Transverse colon (tissue), 4 donors: ENCODE measurements at places on chromosomes 7 and 10. TPM values are rescaled to one million over a fixed set of nuclear protein-coding genes. Genes with fewer than 3 reads are reported as not detected.

DNA sequence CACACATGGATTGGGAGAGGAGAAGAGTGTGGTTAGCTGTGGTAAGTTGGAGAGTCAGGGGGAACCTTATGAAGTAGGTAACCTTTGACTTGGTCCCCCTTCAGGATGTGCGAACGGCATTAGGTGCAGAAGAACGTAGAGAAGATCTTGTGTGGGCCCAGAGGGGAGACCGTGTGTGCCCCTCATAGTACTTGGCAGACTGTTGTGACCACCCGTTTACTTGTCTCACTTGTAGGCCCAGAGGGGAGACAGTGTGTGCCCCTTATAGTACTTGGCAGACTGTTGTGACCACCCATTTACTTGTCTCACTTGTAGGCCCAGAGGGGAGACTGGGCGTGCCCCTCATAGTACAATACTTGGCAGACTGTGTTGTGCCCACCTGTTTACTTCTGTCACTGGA is 2.6 kb downstream of the GTPBP4 start:
- DNase-seq: no peak
- no peak overlapping the region for H3K4me3 ChIP-seq
- peaks cover 12% of the 10 kb centered on the region for H3K4me1 ChIP-seq
- H3K27me3 ChIP-seq: no peaks in the 10 kb centered on the region
- no peak overlapping the region for H3K27ac ChIP-seq

GRCh38 chr10:129191797-129192196 is 275.2 kb upstream of the MGMT start:
- H3K4me1 ChIP-seq: no peaks in the 10 kb centered on the region
- no peak overlapping the region for H3K27ac ChIP-seq

DNA sequence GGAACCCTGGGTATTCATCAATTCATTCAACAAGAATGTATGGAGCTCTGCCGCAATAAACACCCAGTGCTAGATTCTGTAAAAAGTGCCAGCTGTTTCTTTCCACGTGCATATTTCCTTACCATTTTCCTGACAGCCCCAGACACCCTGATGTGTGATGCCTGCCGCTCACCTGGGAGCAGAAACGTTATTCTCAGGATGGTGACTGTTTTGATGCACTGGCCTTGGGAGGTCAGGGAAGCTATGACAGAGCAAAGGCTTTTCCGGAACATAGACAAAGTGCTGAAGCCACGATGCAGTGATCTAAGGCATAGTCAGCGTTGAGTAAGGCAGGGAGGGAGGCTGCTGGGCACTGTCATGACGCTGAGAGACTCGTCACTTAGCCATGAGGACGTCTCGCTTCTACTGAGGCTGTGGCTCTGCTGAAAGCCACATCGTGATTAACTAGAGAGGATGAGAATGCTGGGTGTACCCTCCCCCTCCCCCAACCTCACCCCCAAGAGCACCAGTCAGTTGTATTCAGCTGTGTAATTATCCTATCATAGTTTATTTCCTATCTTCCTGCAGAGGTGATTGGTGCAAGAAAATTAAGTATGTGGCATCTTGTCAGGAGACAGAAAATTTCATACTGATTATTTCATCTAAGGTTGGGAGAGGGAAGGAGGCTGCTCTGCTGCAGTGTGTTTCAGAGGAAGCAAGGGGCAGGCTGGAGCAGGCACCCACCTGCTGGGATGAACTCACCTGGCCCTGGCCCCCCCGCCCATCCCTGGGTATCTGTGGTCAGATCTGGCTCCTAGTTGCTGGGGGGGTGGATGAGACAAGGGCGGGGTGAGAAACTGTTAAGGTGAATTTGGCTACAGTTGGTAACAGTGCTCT is 48.8 kb upstream of the SMNDC1 start:
- no peaks in the 10 kb centered on the region for H3K36me3 ChIP-seq
- peaks cover 17% of the 10 kb centered on the region for H3K4me1 ChIP-seq
- DNase-seq: peak; percentile 28
- no peak overlapping the region for H3K4me3 ChIP-seq
- peaks cover 3% of the 10 kb centered on the region for H3K27me3 ChIP-seq

- H3K4me1 ChIP-seq: no peaks in the 10 kb centered on the region
- H3K36me3 ChIP-seq: no peaks in the 10 kb centered on the region
- no peaks in the 10 kb centered on the region for H3K27me3 ChIP-seq
Observed at GRCh38 chr10:67670401-67670800, 25.6 kb downstream of the CTNNA3 start.

GRCh38 chr7:94559972-94560371 is 50.4 kb downstream of the CASD1 start:
- no peak for DNase-seq
- H3K4me3 ChIP-seq: no peak overlapping the region
- H3K36me3 ChIP-seq: peaks cover 13% of the 10 kb centered on the region
- no peaks in the 10 kb centered on the region for H3K27me3 ChIP-seq
- no peak overlapping the region for H3K27ac ChIP-seq

DNA sequence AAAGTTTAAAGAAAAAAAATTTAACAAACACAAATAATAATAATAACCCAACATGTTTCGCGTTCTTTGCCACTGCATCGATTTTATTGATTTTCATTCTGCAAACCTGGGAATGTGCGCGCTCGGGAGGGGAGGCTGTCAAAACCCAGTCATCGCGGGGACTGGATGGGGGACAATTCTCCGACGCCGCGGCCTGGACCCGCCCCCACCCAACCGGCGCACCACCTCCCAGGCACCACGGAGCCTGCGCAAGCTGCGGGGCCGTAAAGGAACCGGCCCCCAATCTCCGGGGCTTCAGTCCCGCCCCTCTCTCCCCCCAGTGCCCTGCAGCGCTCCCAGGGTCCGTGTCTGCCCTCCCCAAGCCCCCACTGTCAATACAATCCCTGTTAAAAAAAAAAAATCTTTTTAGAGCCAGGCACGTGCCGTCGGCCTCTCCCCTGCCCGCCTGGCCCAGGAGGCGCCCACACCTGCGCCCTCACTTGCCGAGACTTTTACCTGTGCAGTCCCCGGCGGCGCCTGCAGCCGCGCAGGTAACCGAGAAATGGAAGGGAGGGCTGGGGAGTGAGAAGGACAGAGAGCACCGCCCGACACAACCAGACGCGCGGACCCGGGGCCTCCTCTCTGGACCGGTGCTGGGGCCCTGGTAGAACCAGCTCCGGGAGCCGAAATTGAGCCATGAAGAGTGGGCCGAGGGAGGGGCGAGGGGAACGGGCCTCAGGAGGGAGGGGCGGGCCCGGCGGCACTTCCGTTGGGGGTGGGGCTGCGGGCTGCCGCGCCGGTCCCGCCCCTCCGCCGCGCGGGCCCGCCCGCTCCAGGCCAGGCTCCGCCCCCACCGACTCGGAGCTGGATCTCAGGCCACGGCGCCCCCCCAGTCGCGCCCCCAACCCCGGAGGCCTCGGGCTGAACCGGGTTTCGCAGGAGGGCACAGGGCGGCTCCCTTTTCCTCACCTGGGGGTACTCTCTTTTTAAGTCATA is 7.6 kb upstream of the ZNF503 start:
- peak overlapping the region; percentile 79 for H3K4me3 ChIP-seq
- peak overlapping the region; percentile 86 for H3K27ac ChIP-seq
- peaks cover 28% of the 10 kb centered on the region for H3K4me1 ChIP-seq

DNA sequence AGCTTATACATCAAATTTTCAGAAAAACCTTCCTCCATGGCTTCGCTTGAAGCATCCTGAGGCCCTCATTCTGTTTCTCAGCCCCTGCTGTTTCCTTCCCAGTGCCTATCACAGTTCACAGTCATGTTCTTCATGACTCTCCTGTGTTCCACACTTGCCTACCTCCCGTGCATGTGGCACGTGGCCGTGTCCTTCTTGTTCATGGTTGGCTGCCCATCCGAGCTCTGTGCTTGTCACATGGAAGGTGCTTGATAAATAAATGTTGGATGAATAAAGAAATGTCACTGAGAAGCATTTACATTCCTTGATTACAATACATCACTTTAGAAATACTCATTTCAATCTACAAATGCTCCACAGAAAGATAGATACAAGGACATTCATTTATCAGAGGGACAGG is 23.7 kb upstream of the EGFR start:
- no peak overlapping the region for H3K27ac ChIP-seq
- H3K27me3 ChIP-seq: no peaks in the 10 kb centered on the region
- no peak for DNase-seq
- H3K4me1 ChIP-seq: peaks cover 5% of the 10 kb centered on the region

The TRIL gene
- 0.82 TPM for total RNA-seq

The PHKG1 gene
- not detected for total RNA-seq

The EFCAB10 gene
- total RNA-seq: not detected

The TAS2R3 gene
- total RNA-seq: 7.5 TPM

The PSMC2 gene
- total RNA-seq: 51.4 TPM
